Brain (organoid and tissue), 16 donors: ENCODE measurements at places on chromosomes 4 and X.

- no peak for DNase-seq
Observed at GRCh38 chr4:113785781-113786180, 24.2 kb upstream of the CAMK2D start.

DNA sequence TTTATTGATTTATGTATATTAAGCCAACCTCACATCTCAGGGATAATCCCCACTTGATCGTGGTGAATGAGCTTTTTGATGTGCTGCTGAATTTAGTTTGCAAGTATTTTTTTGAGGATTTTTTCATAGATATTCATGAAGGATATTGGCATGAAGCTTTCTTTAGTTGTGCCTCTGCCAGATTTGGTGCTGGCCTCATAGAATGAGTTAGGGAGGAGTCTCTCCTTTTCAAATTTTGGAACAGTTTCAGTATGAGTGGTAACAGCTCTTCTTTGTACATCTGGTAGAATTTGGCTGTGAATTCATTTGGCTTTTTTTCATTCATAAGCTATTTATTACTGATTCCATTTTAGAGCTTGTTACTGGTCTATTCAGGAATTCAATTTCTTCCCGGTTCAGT, 197.2 kb upstream of the NDST4 start:
- no peak for DNase-seq

DNA sequence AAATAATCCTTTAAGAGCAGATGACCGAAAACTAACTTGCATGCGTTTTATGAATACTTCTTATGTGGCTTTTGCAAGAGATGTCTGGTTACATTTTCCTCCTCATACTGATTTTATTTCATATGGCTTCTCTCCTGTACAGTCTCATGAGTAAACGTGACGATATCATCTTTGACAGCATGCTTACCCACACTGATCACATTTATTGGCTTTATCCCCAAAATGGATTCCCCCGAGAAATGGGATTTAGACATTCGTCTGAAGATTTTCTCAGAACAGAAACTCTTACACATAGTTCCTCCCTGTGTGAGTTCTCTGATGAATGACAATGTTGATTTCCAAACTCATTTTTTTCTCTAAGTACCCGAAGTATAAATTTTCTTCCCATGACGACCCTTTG, 939.7 kb upstream of the LCORL start:
- no peak for DNase-seq

DNA sequence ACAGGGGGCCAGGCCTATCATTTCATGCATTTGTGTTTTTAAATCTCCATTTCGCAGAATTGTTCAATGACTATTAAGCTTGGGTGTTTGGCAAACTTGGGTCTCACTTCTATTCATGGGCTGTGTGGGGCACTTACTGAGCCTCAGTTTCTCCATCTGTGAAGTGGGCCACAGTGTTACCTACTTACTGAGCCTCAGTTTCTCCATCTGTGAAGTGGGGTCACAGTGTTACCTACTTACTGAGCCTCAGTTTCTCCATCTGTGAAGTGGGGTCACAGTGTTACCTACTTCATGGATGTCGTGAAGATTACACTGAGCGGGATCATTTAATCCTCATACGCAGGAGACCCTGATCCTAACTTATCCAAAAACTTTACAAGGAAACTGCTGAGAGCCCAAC, 115.1 kb upstream of the STX18 start:
- DNase-seq, result no peak

DNA sequence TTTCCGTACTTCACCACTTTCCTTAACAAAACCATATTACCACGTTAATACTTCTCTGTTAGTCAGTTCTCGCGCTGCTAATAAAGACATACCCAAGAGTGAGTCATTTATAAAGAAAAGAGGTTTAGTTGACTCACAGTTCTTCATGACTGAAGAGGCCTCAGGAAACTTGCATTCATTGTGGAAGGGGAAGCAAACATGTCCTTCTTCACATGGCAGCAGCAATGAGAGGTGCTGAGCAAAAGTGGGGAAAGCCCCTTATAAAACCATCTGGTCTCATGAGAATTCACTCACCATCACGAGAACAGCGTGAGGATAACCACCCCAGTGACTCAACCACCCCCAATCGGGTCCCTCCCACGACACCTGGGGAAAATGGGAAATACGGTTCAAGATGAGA, 289.8 kb upstream of the CLNK start:
- DNase-seq, result no peak

- no peak for DNase-seq
Observed at GRCh38 chr4:89026542-89026941, 30.4 kb downstream of the FAM13A start.

DNA sequence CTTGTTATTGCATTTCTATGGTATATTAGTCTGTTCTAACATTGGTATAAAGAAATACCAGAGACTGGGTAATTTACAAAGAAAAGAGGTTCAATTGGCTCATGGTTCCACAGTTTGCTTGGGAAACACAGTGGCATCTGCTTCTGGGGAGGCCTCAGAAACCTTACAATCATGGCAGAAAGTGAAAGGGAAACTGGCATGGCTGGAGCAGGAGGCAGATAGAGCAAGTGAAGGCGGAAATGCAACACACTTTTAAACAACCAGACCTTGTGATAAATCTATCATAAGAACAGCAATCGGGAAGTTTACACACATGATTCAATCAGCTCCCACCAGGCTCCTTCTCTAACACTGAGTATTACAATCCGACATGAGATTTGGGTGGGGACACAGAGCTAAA, 346.6 kb upstream of the GNPDA2 start:
- no peak for DNase-seq

- no peak for DNase-seq
Observed at GRCh38 chrX:17768997-17769396, 31.7 kb downstream of the SCML1 start.

DNA sequence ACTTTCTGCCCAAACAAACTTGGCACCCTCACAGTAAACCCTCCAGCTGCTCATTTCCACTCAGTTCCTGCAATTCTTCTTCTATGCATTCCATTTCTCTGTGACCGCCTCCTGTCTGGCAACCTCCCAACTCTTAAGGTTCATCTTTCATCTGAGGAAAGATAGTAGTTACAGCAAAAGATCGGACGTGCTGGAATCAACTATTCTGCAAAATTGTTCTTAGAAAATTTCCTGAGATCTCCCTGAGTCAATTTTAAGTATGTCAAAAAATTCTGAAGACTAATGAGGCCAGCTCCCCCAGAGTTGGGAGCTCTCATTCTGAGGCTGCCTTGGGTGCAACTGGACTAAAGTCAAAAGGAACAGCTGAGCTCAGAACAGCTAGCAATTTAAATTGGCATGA, 1026.0 kb downstream of the ADGRL3 start:
- peak; percentile 25 for DNase-seq
